Panc1 (cell line): ENCODE measurements at places on chromosomes 2 and 18.
A peak's percentile ranks its signal among the peaks of the same experiment; 100 is the strongest.

GRCh38 chr2:167059173-167059572, 170.9 kb downstream of the XIRP2 start:
- no peak for DNase-seq

DNA sequence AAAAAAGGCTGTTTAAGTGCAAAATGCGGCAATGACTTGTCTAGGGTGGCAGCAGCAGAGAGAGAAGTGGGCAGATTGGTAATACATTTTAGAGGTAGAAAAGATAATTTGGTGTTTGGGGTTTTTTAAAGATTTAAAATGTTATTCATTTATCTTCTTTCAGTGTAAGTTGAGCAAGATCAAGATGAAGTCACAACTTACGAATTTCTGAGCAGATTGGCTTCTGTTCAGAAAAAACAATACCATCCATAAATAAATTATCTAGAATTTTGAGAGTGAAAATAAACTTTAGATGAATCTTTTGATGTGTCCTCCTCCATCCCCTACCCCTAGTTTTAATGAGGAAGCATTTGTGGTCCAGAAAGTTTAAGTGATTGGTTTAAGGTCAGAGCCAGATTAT, 47.9 kb upstream of the FAM171B start:
- DNase-seq, result no peak

DNA sequence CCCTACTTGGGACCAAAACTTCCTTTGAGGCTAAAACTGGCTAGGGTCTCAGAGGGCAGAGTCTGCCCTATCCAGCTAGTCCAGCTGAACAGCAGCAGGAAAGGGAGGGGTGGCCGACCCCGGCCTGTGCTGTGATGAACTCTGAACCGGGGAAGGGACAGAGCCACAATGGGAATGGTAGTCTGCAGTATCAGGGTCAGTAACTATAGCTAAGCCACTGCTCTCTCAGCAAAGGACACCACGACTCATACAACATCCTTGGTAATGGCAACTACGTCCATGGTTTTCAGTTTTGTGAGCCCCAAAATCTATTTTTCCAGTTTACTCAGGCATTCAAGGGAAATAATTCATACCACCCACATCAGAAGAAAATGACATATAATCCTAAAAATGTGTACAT, 75.2 kb downstream of the NBAS start:
- no peak for DNase-seq

GRCh38 chr2:232133078-232133477, 171.6 kb downstream of the DIS3L2 start:
- no peak for DNase-seq

DNA sequence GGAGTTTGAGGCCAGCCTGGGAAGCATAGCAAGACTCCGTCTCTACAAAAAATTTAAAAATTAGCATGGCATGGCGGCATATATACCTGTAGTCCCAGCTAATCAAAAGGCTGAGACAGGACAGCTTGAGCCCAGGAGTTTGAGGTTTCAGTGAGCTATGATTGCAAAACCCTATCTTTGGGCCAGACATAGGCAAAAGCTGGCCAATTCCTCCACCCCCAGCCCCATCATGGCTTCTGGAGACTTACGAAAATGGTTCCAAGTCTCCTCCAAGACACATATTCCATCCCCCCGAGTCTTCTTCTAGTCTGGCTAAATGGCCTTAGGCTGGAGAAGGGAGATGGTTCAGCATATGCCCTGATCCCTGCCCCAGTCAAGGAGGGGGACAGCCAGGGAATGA, 172.8 kb upstream of the HAAO start:
- no peak for DNase-seq

GRCh38 chr2:10208736-10209135, 86.2 kb downstream of the RRM2 start:
- no peak for DNase-seq

- no peak for DNase-seq
Measured at GRCh38 chr2:73832930-73833329, 4.2 kb downstream of the STAMBP start.

DNA sequence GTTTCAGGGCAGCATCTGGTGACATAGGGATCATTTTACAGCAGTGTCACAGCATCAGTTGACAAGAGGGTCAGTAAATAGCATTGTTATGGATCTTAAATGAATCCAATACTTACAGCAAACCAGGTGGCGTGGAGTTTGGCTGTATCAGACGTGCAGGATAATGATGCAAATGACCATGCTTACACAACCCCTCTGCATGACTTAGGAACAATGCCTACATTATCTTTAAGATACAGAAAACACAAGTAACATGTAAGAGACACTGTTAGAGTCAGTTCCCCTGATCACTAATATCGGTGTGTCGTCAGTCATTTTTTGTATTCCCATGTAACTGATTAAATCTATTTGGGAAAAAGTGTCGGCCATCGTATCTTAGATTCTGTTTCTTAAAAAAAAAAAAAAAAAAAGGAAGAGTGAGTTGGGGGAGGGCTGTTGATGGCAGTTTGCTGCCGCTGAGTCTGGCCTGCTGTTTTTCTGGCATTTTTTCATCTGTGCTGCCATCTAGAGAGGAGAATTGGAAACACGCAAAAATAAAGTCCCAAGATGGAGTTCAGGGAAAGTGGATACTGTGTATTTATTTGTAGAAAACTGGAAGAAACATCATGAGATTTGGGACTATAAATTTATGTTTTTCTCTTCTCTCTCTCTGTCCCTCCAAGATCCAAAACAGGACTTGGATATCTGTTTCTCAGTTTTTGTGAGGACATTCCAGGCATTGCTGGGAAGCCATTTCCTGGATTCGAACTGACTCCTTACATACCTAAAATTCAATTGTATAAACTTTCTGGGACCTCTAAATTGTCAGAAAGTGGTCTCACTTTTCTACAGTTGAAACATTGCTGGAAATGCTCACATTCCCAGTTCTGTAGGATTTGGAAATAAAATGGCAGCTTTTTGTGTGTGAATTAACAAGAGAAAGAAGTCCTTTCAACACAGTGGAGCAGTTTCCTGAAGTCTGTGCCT, 60.3 kb upstream of the AGPS start:
- peak; percentile 46 for DNase-seq

GRCh38 chr18:4264347-4264791, 190.7 kb downstream of the DLGAP1 start:
- DNase-seq, result no peak

- DNase-seq, result no peak
Measured at GRCh38 chr18:74172697-74173433, 24.5 kb downstream of the TIMM21 start.
